ENCODE measurements at places on chromosomes 3 and 15.
A peak's percentile ranks its signal among the peaks of the same experiment; 100 is the strongest.

DNA sequence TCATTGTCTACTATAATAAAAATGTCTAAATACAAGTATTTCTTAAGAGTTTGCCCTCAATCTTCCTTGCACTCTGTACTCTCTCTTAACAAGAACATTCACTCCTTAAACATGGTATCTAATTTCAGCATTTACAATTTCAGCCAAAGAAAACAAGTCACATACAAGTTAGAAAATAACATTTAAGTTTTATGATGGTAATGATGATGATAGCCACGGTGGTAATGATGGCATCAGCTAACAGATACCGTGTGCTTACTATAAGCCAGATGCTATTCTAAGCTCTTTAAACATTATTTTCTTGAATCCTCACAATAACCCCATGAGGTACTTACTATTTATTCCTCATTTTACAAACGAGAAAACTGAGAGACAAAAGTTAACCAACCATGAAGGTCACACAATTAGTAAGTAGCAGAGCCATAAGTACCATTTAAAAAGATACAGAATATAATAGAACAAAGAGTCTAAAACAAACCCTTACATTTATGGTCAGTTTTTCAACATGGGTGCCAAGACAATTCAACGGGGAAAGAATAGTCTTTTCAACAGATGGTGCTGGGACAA is 7.4 kb downstream of the SPICE1 start:
- DNase-seq: no peak

GRCh38 chr3:101624857-101625256 is 50.9 kb downstream of the PCNP start:
- DNase-seq: no peak

DNA sequence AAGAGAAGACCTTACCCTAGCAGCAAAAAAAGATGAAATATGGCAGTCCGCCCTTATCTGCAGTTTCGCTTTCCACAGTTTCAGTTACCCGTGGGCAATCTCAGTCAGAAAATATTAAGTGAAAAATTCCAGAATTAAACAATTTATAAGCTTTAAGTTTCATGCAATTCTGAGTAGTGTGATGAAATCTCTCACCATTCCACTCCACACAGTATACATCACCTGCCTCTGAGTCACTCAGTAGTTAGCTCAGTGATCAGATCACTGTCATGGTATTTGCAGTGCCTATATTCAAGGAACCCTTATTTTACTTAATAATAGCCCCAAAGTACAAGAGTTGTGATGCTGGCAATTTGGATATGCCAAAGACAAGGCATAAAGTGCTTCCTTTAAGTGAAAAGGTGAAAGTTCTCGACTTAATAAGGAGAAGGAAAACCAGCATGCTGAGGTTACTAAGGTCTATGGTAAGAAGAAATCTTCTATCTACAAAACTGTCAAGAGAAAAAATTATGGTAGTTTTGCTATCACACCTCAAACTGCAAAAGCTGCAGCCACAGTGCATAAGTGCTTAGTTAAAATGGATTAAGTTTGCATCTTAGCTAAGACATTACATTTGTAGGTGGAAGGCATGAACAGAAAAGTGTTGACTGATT is 48.1 kb downstream of the HSPBAP1 start:
- peak; percentile 26 for DNase-seq

DNA sequence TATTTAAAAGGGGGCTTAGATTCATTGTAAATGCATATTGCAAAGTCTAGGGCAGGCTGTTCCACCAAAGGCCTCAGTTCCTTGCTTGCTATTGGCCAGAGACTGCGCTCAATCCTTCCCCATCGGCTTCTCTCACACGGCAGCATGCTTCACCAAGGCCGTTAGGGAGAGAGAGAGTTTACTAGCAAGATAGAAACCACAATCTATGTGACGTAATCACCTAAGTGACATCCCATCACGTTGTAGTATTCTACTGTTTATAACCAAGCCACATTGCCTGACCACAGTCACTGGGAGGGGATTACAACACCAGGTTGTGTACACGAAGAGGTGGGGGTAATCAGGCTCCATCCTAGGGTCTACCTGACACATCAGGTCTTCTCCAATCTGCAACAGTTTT is 16.0 kb upstream of the NPAP1 start:
- no peak for DNase-seq

DNA sequence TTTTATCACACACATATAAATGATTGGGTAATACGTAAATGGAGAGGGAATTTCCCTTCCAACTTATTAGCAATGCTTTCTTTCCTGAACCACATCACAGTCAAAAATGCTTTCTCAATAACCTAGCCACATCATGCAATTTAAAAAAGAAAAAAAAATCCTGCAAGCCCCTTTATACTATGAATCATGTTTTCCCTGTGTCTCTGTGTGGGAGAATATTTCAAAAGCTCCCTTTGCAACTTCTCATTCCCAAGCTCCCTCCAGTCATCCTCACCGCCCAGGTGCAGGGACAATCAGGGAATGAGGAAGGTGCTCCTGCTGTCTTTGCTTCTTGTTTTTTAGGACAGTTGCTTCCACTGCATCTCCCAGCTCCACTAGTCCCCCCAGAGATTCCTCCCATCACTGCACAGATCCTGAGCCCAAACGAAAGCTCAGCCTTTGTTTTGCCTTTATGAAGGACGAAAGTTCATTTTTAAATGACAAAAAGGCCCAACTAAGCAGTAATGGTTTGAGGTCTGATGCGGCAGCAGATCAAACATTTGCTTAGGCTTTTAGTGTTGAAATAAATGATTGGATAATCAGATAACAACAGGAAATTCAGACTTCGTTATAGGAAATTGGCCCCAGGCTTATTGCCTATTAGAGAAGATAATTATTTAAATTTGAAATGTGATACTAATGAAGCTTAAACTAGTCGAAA is 47.8 kb upstream of the ADGRG7 start:
- DNase-seq: no peak

GRCh38 chr3:142009029-142009428 is 132.6 kb downstream of the ATP1B3 start:
- no peak for DNase-seq

- no peak for DNase-seq
These were observed 1.1 kb upstream of the CDV3 start for GRCh38 chr3:133572158-133573053.

DNA sequence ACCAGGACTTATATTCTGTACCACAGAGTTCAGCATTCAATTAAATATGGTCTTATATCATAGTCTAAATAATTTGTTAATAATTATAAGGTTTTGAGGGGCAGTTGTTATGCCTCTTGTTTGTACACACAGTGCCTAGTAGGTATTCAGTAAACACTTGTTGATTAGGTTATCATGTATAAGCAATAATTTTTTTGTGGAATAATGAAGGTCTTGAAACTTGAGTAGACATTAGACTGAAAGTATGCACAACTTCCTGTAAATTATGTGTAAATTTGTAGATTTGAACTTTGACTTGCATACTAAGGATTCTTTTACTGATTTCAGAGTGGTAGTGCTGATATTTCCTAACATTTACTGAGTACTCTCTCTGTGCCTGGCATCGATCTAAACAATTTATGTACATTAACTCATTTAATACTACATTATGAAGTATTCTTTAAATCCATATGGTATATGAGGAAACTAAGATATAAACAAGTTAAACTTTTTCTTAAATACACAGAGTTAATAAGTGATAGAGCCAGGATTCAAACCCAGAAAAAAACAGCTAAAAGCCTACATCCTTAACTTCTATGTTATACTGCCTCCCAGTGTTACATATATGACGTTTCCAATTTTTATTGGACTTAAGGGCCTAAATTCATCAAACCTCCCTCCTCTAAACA is 65.1 kb downstream of the GLCE start:
- DNase-seq: no peak

GRCh38 chr3:11651900-11652299 is 8.2 kb upstream of the VGLL4 start:
- DNase-seq: no peak

DNA sequence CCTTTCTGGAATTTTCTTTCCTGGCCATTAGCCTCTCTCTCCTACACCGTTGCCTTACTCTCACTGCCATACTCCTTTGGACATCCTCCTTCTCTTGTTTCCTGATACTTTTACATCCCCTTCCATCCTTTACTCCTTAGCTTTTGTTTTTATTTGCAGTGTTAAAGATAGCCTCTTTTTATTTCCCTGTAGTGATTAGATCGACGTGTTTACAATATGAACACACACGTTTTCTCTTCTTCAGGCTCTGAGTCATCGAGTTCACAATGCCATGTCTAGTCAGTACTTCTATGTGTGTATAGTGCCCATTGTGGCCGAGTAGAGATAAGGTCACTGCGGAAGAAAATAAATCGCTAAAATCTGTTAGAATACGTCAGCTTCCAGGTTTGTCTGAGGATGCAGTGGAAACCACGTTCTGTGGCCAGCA is 208.5 kb downstream of the LPP start:
- peak; percentile 84 for DNase-seq

Data from epithelial cell of prostate (primary cell).